ENCODE measurements at places on chromosomes 7 and 10.

DNA sequence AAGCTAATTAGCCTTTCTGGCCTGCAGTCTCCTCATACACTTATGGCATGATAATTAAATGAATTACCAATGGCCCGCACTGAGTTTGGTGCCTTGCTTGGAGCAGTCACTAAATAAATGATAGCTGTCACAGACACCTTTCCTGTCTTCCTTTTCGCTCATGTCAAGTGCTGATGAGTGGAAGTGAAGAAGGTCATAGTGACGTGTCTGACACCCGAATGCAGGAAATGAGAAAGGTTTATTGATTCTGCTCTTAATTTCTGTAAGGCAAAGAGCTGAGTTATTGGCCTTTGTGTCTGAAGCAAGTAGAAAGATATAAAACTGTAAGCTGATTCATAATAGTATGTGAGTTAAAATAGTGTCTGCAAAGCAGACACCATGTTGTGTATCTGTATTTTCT lies 13.2 kb upstream of the ESYT2 start:
- no peak for DNase-seq

- no peak for DNase-seq
Measured at GRCh38 chr10:114571316-114571999, 86.6 kb downstream of the ABLIM1 start.

GRCh38 chr10:33774857-33775256 lies 440.4 kb upstream of the NRP1 start:
- no peak for DNase-seq

GRCh38 chr10:64379898-64380297 lies 858.7 kb downstream of the REEP3 start:
- DNase-seq = peak; percentile 21

DNA sequence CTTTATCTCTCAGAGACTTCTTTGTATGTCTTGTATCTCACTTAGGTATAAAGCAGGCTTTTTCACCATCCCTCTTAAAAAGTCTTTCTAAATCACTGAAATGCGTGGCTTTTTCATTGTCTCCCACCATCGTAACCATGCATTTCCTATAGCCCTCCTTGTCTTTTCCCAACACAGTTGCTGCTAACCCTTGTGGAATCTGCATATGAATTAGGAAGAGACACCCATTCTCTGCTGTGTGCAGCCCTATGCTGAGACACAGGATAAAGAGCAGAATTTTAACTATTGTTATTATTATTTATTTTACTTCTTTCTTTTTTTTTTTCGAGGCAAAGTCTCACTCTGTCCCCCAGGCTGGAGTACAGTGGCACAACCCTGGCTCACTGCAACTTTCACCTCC lies 804.3 kb upstream of the COBL start:
- peak; percentile 49 for DNase-seq

- peak; percentile 95 for DNase-seq
Measured at GRCh38 chr10:16828114-16828568, 10.9 kb upstream of the RSU1 start.

GRCh38 chr10:24303522-24304310 lies 94.8 kb downstream of the KIAA1217 start:
- DNase-seq = no peak

- DNase-seq = peak; percentile 77
Measured at GRCh38 chr7:93715234-93715633, 140.7 kb upstream of the CALCR start.

- DNase-seq = no peak
Measured at GRCh38 chr7:11208883-11209465, 235.3 kb downstream of the PHF14 start.

DNA sequence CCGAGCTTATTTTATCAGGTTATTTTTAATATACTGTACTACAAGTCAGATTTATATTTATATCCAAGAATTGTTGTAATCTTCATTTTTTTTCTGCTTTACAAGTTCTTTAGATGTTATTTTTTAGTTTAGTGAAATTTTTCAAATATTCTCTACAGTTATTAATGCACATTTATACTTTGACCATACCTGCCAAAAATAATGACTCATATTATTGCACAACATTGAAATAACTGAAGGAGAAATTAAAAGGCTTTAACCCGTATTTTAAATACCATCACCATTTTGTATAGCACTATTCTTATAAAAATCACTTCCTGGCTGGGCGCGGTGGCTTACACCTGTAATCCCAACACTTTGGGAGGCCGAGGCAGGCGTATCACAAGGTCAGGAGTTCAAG lies 278.5 kb downstream of the BICC1 start:
- no peak for DNase-seq

GRCh38 chr7:7980134-7980533 lies 11.5 kb downstream of the GLCCI1 start:
- no peak for DNase-seq

GRCh38 chr10:3805791-3806461 lies 20.9 kb upstream of the KLF6 start:
- DNase-seq = no peak

DNA sequence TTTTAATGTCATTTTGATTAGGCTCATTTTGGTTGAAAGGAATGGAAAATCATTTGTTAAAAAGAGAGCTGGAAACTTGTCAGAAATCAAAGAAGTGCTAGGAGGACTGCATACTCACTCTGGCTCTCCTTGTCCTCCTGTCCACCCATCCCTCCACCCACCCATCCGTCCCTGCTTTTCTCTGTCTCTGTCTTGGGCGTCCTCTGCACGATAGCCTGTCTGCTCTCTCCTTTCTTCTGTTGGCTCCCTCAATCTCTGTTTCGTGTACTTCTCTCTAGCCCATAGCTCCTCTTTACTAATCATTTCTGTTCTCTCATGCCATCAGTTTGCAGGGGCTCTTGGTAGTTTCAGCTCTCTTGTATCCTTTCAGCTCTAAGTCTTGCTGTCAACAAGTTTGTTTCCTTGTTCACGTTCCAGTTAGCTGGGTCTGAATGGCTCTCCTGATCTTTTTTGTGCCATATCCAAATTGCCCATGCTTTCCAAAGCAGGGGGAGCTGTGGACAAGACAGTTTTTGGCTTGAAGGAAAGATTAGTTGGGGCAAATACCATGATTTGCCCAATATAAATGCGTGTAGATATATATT lies 75.6 kb downstream of the KAT6B start:
- DNase-seq = no peak

GRCh38 chr7:141585592-141586510 lies 34.6 kb downstream of the AGK start:
- DNase-seq = no peak

- no peak for DNase-seq
Measured at GRCh38 chr10:118362103-118362502, 20.0 kb upstream of the FAM204A start.

- DNase-seq = peak; percentile 64
Measured at GRCh38 chr7:18087026-18087686, 59.5 kb upstream of the PRPS1L1 start.

- no peak for DNase-seq
Measured at GRCh38 chr10:28906934-28907333, 229.6 kb downstream of the BAMBI start.

GRCh38 chr7:140312141-140312846 lies 86.0 kb downstream of the SLC37A3 start:
- no peak for DNase-seq

DNA sequence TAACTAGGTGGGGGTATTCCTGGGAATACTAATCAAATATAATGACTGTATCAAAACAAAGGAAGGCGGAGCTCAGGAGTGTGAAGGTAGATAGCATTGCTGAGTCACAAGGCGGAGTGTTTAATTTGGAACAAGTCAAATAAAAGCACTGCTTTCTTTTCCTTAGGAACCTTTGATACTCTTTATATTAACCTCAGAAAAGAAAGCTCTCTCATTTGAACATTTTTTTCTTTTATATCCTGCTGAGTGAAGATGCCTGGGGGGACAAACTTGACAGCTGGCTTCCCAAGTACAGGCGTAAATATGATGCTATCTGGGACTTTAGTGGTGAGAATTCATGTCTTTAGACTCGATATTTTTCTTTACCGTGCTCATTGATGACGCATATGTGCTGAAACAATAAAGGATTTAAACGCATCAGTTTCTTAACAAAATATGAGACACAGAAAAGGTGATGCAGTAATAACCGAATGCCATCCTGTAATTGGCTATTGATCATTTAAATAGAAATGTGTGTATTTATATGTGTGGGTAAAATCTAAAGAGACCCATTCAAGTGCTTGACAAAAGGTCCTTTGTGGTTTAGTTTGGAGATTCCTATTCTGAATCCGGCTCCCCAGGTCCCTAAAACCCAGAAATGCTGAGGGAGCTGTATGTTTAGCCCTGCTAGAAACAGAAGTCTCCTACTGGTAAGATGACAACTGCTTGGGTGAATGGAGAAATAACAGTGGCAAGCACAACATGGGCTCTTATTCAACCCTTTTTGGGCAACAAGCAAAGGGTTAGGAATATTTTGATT lies 102.7 kb downstream of the PRTFDC1 start:
- DNase-seq = peak; percentile 17

GRCh38 chr10:2936816-2937215 lies 130.5 kb upstream of the PFKP start:
- no peak for DNase-seq

GRCh38 chr7:142584765-142585164 lies 164.5 kb upstream of the PRSS1 start:
- no peak for DNase-seq

- no peak for DNase-seq
Measured at GRCh38 chr10:109029870-109030269, 893.4 kb downstream of the XPNPEP1 start.

DNA sequence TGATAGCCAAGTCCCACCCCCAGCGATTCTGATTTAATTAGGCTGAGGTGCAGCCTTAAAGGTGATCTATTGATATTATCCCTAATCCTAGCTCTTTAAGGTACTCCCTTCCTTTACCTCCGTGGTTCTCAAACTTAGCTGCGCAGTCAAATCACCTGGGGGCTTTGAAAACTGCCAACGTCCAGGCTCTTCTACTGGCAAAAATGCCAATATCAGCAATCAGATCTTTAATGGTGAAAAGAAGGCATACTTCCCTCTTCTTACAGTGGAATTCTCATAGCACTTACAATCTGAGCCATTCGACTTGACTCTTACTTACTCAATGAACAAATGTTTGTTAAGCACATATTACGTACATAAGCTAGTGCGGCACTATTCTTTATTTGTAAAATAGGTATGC lies 704 bp upstream of the SLC35B4 start:
- DNase-seq = no peak

DNA sequence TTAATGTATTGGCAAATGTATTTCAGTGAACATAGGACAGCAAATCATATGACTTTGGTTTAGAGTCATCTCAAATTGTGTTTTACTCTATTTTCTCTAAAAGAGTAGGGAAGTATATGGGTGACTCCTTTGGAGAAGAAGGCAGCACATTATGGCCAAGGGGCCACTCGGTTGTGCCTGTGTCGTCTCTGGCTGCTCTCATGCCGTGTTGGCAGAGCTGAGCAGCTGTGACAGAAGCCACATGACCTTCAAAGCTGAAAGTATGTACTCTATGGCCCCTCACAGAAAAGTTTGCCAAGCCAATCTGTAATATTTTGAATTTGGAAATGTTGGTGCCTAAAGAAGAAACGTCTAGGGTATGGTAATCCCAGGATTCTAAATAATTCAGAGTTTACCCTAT lies 47.5 kb downstream of the TASOR2 start:
- DNase-seq = no peak

- DNase-seq = no peak
Measured at GRCh38 chr7:117072620-117073118, 119.4 kb downstream of the ST7 start.

DNA sequence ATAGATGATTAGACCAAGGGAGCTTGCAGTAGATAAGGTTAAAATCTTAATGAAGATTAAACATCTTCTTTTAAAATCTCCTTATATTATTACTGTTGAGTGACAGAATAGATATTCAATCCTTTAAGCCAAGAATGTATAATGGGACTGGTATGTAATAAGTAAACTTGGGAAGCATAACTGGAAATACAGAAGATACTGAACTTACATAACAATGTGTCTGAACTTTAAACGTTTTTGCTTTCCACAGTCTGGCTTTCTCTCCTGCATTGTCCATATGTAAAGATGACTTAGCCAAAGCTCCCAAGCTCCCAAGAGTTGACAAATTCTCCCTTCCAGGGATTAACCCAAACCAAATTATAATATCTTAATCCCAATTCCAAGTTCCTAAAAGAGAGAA lies 129.8 kb downstream of the KCND2 start:
- no peak for DNase-seq

- no peak for DNase-seq
Measured at GRCh38 chr7:94059746-94060145, 55.6 kb upstream of the BET1 start.

DNA sequence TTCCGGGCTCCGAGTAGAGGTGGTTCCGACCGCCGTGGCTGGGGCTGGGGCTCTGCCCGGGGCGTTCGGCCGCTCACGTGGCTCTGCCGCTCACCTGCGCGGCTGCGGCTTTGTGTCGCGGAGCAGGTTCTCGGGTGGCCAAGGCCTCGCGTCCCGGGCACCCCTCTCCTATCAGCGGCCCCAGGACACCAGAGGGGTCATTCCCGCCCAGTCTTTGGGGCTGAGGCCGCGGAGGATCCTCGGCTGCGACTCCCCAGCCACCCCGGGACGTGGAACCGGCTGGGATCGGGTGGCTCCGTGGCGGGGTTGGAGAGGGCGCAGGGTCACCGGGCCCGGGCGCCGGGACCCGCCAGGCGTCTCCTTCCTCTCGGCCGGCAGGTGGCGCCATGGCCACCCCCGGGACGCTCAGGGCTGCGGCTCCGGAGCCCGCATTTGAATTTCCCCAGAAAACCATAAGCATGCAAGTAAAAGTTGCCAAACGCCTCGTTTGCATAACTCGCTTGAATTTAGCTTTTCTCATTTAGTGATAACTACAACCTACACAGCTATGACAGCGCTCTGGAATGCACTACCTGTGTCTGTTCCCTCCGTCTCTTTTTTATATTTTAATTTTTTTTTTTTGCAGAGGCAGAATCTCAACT lies 1.2 kb downstream of the COL26A1 start:
- DNase-seq = peak; percentile 83

- DNase-seq = no peak
Measured at GRCh38 chr10:47259466-47259865, 40.5 kb upstream of the GDF10 start.

GRCh38 chr7:82600531-82600930 lies 157.0 kb upstream of the CACNA2D1 start:
- DNase-seq = peak; percentile 18

GRCh38 chr7:154306036-154306435 lies 253.8 kb downstream of the DPP6 start:
- DNase-seq = no peak

DNA sequence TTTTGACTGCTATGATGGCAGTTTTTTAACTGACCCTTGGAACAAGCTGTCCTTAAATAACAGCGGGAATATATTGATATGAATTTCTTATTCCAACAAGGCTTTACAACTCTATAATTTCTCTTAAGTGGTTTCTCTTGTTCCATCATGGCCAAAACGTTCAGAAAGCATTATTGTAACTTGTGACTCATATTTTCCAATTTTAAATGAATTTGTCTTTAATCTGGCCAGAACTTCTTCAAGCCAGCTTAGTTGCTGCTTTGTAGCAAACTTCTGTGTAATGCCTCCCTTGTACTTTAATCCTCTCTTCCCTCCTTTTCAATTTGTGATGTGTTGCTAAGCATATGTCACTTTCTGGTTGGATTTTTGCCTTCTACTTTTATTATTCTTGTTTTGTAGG lies 271.9 kb downstream of the KIF20B start:
- no peak for DNase-seq

GRCh38 chr10:105258036-105258673 lies 617.1 kb downstream of the SORCS3 start:
- DNase-seq = no peak

GRCh38 chr7:30717181-30717580 lies 34.8 kb upstream of the INMT start:
- peak; percentile 69 for DNase-seq

- DNase-seq = peak; percentile 43
Measured at GRCh38 chr10:58746474-58747185, 234.0 kb downstream of the BICC1 start.

Measured in GM23338 (cell line).